ENCODE measurements at places on chromosomes 16 and 17. TPM values are rescaled to one million over a fixed set of nuclear protein-coding genes. Genes with fewer than 3 reads are reported as not detected.
A peak's percentile ranks its signal among the peaks of the same experiment; 100 is the strongest.

The ORAI3 gene
- total RNA-seq, result 18.2 TPM

GRCh38 chr17:75909051-75909811 lies 4.5 kb upstream of the MRPL38 start:
- DNase-seq, result no peak

The GHDC gene
- total RNA-seq, result 1.7 TPM

DNA sequence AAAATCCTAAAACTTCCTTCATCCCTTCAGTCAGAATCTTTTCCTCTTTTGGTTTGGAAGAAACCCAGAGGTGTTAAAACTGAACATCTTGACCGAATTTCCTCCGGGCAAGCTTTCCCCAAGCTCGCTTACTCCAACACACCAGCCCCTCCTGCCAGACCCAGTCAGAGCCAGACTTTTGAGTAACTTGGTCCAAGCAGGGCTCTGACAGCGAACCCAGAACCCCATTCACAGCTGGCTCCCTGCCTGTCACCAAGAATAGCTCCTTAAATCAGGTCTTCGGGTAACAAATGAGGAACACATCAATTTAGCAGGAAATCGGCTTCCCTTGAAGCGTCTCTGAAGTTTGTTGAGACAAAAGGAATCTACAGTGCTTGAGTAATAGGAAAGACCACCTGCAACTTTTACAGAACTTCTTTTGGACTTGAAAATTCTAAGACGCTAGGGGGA lies 27.3 kb downstream of the GAS7 start:
- DNase-seq, result no peak

DNA sequence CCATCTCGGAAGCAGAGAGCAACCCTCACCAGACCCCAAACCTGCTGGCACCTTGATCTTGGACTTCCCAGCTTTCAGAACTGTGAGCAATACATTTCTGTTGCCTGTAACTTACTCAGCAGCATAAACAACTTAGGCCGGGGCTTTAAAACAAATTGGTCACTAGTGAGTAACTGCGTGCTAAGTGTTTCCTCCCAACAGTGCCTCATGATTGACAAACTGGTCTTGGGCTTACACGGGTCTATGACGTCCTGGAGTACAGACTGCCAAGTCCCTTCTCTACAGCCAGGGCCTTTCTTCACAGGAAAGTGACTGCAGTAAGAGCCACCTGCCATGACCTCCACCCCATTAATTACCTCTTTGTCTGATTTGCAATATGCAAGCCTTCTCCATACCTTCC lies 136.7 kb downstream of the XYLT1 start:
- peak; percentile 87 for DNase-seq

GRCh38 chr16:85832570-85833218 lies 33.2 kb downstream of the COX4I1 start:
- DNase-seq, result no peak

- DNase-seq, result peak; percentile 81
Measured at GRCh38 chr17:19346351-19347255, 15.9 kb downstream of the B9D1 start.

- DNase-seq, result peak; percentile 61
Measured at GRCh38 chr17:5508810-5509209, 22.4 kb downstream of the MIS12 start.

DNA sequence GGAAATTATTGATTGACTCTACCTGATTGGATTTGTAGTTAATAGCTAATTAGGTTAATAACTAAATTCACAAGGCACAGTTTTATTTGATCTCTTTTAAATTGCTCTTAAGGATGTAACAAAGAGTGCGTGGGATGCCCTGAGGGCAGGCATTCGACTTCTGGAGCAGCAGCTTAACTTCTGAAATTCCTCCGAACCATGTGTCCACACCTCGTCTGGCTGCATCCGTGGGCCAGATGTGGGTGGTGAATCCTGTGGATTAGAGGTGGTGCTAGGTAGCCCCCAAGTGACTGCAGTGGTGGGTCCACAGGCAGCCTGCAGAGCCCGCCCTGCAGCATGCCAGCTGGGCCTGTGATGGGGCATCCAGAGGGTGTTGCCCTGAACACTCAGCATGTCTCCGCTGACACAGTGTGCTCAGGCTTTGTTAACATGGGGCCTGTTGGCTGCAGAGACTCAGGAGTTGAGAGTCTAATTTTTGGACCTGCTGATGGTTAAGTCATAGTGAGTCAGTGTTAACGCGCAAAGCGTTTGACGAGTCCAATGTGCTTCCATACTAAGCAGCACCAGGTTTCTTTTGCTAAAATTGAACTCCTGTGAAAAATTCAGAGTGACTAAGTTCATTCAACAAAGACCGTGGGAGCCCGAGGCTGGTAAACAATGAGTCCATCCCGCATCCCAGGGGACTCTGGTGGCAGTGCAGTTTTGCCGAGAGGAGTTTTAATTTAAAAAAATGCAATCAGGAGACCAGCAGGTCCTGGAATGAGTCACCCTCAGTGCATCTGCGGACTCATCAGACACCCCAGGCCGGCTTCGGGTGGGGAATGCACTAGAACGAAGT lies 3.8 kb upstream of the NPB start:
- DNase-seq, result peak; percentile 94

The TRPV3 gene
- 0.43 TPM for total RNA-seq

DNA sequence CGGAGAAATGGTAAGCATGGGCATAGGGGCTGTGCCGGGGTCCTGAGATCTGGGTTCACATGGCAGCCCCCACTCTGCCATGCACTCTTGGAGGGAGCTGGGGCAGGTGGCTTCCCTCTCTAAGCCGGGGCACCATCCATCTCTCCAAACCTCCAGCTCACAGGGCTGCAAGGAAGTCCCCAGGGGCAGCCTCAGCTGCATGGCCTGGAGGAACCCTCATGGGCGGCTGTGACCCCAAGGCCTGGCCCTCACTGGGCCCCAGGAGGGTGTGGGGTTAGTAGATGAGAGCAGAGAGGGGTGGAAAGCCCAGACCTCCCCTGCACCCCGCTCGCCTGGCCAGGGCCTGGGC lies 2.6 kb downstream of the CTRB2 start:
- DNase-seq, result no peak

All from HFFc6 (cell line).